Activated naive CD4-positive, alpha-beta T cell treated with anti-CD3 and anti-CD28 coated beads, Interleukin-2, amount 50 U/mL, for 72 hours (primary cell): ENCODE measurements at places on chromosomes 13 and 19. TPM values are rescaled to one million over a fixed set of nuclear protein-coding genes. Genes with fewer than 3 reads are reported as not detected.

Gene LYPD3
- 3.0 TPM for total RNA-seq

Gene GRAMD1A
- total RNA-seq = 158 TPM

Gene FTL
- 2,898 TPM for total RNA-seq

Gene DCLK1
- total RNA-seq = not detected

Gene CBY2
- total RNA-seq = not detected

Gene ZNF284
- total RNA-seq = 2.4 TPM

Gene CKM
- total RNA-seq = not detected

Gene CYP4F2
- not detected for total RNA-seq

Gene CLEC17A
- 0.16 TPM for total RNA-seq

Gene SYT5
- total RNA-seq = not detected

Gene ZNF230
- total RNA-seq = 3.6 TPM

Gene OR10H3
- not detected for total RNA-seq

Gene PRR22
- 7.4 TPM for total RNA-seq

Gene SLC10A2
- total RNA-seq = not detected

Gene RNF17
- 0.54 TPM for total RNA-seq

Gene CYP4F8
- not detected for total RNA-seq

Gene ZNF577
- total RNA-seq = 5.7 TPM

Gene NOVA2
- total RNA-seq = 0.08 TPM

Gene FXYD1
- total RNA-seq = 1.4 TPM

Gene MTUS2
- total RNA-seq = not detected

Gene KL
- total RNA-seq = 0.25 TPM

Gene OR7C1
- not detected for total RNA-seq

Gene IZUMO1
- not detected for total RNA-seq

Gene C19orf38
- total RNA-seq = 3.5 TPM

Gene BAX
- 711 TPM for total RNA-seq

Gene MAB21L1
- not detected for total RNA-seq

Gene PGLYRP2
- total RNA-seq = 0.29 TPM

Gene FAM83E
- 5.5 TPM for total RNA-seq

Gene LILRB1
- total RNA-seq = 0.34 TPM

Gene PLIN5
- not detected for total RNA-seq

Gene METTL21C
- not detected for total RNA-seq

Gene PLEKHF1
- total RNA-seq = 29.7 TPM

Gene TLE6
- total RNA-seq = 3.3 TPM

Gene CERS1
- 0.21 TPM for total RNA-seq

Gene IGFL1
- not detected for total RNA-seq

Gene NR2F6
- total RNA-seq = 5.8 TPM

Gene ZNF844
- 1.6 TPM for total RNA-seq

Gene ZNF681
- 2.4 TPM for total RNA-seq

Gene LHB
- total RNA-seq = not detected
